ENCODE measurements at places on chromosomes 2 and 18. TPM values are rescaled to one million over a fixed set of nuclear protein-coding genes. Genes with fewer than 3 reads are reported as not detected.

The CPS1 gene
- total RNA-seq = 0.20 TPM

The ENOSF1 gene
- 23.8 TPM for total RNA-seq

- H3K4me1 ChIP-seq = no peaks in the 10 kb centered on the region
- H3K4me3 ChIP-seq = no peak overlapping the region
- no peak overlapping the region for H3K27ac ChIP-seq
- peaks cover 7% of the 10 kb centered on the region for H3K27me3 ChIP-seq
- no peaks in the 10 kb centered on the region for H3K36me3 ChIP-seq
Measured at GRCh38 chr2:67649331-67650261, 252.5 kb downstream of the ETAA1 start.

DNA sequence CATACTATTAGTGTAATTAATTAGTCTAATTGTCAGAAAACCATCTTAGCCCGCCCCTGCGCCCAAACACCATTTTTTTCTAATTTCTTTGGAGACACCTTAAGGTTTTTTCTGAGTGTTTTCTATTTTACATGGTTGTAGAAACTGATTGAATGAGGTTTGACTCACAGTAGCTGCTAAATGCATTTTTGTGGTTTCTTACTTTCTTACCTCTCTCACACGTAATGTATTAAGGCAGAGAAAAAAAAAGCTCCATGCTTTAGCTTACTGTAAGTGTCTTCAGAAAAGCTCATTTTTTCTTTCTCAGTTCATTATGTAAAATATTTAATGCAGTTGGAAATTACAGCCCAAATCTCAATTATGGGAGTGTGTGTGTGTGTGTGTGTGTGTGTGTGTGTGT, 548.5 kb upstream of the LRRTM4 start:
- H3K36me3 ChIP-seq = no peaks in the 10 kb centered on the region
- no peak overlapping the region for H3K4me3 ChIP-seq
- no peak for DNase-seq

- no peak for DNase-seq
- H3K4me3 ChIP-seq = no peak overlapping the region
- no peaks in the 10 kb centered on the region for H3K36me3 ChIP-seq
- no peaks in the 10 kb centered on the region for H3K27me3 ChIP-seq
Measured at GRCh38 chr2:37543999-37544557, 127.4 kb downstream of the CDC42EP3 start.

DNA sequence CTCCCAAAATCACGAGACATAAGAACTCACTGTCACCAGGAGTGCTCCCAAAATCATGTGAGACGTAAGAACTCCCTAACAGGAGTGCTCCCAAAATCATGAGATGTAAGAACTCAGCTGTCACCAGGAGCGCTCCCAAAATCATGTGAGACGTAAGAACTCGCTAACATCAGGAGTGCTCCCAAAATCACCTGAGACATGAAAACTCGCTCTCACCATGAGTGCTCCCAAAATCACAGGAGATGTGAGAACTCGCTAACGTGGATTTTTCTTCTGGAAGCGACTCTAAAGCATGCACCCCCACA, 53.1 kb downstream of the CTDP1 start:
- no peaks in the 10 kb centered on the region for H3K27me3 ChIP-seq
- H3K4me3 ChIP-seq = no peak overlapping the region
- DNase-seq = no peak
- no peaks in the 10 kb centered on the region for H3K4me1 ChIP-seq
- no peak overlapping the region for H3K27ac ChIP-seq
- peaks cover 89% of the 10 kb centered on the region for H3K36me3 ChIP-seq

DNA sequence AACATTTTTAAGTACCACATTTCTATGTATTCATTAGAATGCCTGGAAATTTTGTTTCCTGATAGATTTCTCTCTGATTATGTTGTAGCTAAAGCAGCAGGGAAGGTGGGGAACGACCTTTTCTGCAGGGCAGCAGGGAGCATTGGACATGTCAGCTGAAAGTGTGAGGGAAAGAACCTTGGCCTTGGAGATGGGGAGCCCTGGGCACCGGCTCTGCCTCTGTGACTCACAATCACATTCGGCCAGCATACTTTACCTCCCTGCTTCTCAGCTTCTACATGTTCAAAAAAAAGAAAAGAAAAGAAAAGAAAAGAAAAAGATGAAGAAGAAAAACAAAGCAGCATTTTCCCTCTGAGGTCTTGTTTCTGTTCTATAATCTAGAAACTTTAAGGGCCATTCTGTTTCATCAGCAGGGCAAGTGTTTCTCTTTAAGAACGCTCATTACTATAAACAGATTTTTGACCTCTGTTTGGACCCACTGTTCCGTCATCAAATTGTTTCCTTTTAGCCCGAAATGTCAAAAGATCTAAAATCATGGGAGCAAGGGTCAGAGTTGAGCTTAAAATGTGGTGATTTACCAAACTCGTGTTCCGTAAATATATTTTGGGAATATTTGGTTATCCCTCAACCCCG, 27.9 kb downstream of the SETBP1 start:
- no peak for DNase-seq
- no peak overlapping the region for H3K4me3 ChIP-seq
- peaks cover 66% of the 10 kb centered on the region for H3K4me1 ChIP-seq
- H3K27ac ChIP-seq = peak overlapping the region; percentile 56
- H3K27me3 ChIP-seq = no peaks in the 10 kb centered on the region
- H3K36me3 ChIP-seq = peaks cover 69% of the 10 kb centered on the region

DNA sequence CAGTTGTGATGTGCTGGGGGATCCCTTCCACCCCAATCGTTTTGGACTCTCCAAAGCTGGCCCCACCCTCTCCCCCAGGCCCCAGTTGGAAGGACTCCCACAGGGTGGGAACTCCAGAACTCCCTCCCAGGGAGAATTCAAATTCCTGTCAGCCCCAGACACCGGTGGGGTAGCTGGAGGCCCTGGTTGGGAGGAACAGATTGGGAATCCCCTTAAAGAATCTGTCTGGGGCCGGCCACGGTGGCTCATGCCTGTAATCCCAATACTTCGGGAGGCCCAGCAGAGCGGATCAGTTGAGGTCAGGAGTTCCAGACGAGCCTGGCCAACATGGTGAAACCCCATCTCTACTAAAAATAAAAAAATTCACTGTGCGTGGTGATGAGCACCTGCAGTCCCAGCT, 155.5 kb downstream of the ANKRD36C start:
- no peak overlapping the region for H3K27ac ChIP-seq
- no peaks in the 10 kb centered on the region for H3K4me1 ChIP-seq
- no peaks in the 10 kb centered on the region for H3K27me3 ChIP-seq
- H3K36me3 ChIP-seq = peaks cover 28% of the 10 kb centered on the region

DNA sequence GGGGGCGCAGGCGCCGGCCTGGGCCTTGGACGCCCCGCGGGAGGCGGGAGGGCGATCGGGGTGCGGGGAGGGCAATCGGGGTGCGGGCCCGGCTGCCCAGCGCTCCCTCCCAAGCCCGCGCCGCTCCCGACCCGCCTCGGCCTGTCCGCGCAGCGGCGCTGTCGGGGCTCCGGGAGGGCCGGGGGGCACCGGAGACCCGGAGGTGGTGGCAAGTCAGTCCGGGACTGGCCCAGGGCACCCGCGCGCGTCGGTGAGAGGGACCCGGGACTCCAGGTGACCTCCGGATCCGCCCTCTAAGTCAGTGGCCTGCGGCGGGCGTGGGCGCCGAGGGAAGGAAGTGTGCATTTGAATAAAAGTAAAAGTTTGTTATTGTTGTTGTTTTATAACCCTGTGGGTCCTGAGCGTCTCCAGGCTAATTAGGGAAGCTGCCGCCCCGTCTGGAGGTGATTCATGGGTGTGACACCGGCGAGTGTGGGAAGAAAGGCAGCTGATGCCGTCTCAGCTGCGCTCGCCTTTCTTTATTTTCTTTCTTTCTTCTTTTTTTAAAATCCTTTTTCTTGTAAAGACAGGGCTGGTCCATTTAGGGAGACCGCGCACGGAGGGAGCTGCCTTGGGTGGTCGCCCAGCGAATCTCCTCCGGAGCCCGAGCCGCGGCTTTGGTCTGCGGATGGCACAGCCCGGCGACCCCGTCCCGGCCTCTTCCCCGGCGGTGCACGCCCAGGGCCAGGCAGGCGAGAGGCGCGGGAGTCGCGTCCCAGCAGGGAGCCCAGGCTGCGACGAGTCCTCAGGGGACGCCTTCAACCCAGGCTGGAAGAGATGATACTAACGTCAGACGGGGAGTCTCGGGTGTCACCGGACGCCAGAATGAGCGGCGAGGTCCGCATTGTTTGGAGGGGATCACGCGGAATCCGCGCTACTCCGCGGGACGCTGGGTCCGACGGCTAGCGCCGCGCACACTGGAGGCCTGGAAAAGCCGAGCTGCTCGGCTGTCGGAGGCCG, 627 bp upstream of the CRACDL start:
- peak overlapping the region; percentile 70 for H3K4me3 ChIP-seq
- peaks cover 38% of the 10 kb centered on the region for H3K27me3 ChIP-seq
- H3K4me1 ChIP-seq = peaks cover 10% of the 10 kb centered on the region
- H3K27ac ChIP-seq = no peak overlapping the region
- peak; percentile 29 for DNase-seq
- H3K36me3 ChIP-seq = no peaks in the 10 kb centered on the region

- H3K27ac ChIP-seq = no peak overlapping the region
- H3K4me3 ChIP-seq = peak overlapping the region; percentile 77
- peaks cover 21% of the 10 kb centered on the region for H3K4me1 ChIP-seq
- peaks cover 14% of the 10 kb centered on the region for H3K27me3 ChIP-seq
- DNase-seq = no peak
- no peaks in the 10 kb centered on the region for H3K36me3 ChIP-seq
Measured at GRCh38 chr2:104434318-104434792, 419.6 kb upstream of the POU3F3 start.

- no peaks in the 10 kb centered on the region for H3K36me3 ChIP-seq
- no peak overlapping the region for H3K27ac ChIP-seq
- no peak overlapping the region for H3K4me3 ChIP-seq
- H3K27me3 ChIP-seq = peaks cover 7% of the 10 kb centered on the region
- no peaks in the 10 kb centered on the region for H3K4me1 ChIP-seq
- no peak for DNase-seq
Measured at GRCh38 chr2:98191883-98192282, 104.9 kb downstream of the VWA3B start.

DNA sequence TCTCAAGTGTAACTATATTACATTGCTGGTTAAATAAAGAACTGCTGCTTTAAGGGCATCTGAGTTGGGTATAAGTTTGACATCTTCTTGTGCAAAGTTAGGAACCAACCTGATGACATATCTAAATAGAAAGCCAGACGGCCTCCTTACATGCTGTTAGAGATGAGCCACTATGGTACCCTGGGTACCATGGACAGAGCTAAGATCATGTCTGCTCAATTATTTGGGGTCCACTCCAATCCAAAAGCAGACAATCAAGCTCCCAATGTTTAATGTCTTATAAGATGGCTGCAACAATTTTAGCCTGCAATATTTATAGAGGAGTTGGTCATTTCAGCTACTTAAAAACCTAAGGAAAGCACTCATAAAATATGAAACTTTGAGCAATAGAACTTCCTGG, 86.2 kb downstream of the UPP2 start:
- H3K27me3 ChIP-seq = no peaks in the 10 kb centered on the region
- H3K27ac ChIP-seq = no peak overlapping the region
- peaks cover 31% of the 10 kb centered on the region for H3K4me1 ChIP-seq
- H3K36me3 ChIP-seq = no peaks in the 10 kb centered on the region
- H3K4me3 ChIP-seq = no peak overlapping the region

DNA sequence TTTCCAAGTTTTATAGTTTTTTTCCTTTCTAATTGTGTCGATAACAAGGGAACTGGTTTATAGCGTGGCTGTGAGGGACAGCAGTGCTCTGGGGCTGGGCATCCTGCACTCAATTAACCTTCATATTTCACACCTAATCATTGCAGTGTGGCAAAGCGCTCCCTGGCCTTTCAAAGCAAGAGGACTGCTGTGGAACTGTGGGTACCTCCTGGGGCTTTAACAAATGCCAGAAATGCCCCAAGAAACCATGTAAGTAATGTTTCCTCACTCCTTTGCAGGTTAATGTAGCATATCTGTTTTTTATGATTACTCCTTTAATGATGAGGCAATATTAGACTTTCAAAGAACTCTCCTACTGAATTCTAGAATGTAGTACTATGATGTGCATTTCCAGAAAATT, 259.0 kb upstream of the RASGRP3 start:
- peaks cover 12% of the 10 kb centered on the region for H3K27me3 ChIP-seq
- peaks cover 6% of the 10 kb centered on the region for H3K4me1 ChIP-seq
- DNase-seq = no peak
- H3K27ac ChIP-seq = no peak overlapping the region
- no peak overlapping the region for H3K4me3 ChIP-seq

DNA sequence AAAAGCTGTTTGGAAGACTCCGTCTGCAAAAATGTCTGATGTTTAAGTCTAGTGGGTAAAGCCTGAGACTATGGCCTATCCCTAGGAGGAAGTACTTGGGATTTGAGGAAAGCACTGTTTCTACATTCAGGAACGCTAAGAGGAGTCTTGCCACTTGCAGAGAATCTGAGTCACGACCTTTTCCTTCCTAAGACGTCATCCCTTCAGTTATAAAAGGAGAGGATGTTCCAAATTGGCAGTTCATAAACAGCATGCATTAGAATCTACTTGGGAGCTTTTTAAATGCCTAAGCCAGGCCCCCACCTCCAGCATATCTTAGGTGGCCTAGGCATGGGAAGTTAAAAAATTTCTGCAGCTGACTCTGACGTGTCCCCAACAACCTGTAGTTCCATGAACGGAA, 125.9 kb downstream of the TTC32 start:
- H3K36me3 ChIP-seq = no peaks in the 10 kb centered on the region
- no peak for DNase-seq
- no peaks in the 10 kb centered on the region for H3K4me1 ChIP-seq
- no peak overlapping the region for H3K4me3 ChIP-seq
- no peak overlapping the region for H3K27ac ChIP-seq

- no peak overlapping the region for H3K4me3 ChIP-seq
- DNase-seq = no peak
- H3K27ac ChIP-seq = no peak overlapping the region
- H3K36me3 ChIP-seq = no peaks in the 10 kb centered on the region
- H3K27me3 ChIP-seq = no peaks in the 10 kb centered on the region
Measured at GRCh38 chr2:66781804-66782203, 346.9 kb downstream of the MEIS1 start.

GRCh38 chr2:125169764-125170146, 1144.7 kb downstream of the CNTNAP5 start:
- no peak overlapping the region for H3K27ac ChIP-seq
- no peaks in the 10 kb centered on the region for H3K4me1 ChIP-seq
- no peak overlapping the region for H3K4me3 ChIP-seq
- no peak for DNase-seq
- no peaks in the 10 kb centered on the region for H3K27me3 ChIP-seq

DNA sequence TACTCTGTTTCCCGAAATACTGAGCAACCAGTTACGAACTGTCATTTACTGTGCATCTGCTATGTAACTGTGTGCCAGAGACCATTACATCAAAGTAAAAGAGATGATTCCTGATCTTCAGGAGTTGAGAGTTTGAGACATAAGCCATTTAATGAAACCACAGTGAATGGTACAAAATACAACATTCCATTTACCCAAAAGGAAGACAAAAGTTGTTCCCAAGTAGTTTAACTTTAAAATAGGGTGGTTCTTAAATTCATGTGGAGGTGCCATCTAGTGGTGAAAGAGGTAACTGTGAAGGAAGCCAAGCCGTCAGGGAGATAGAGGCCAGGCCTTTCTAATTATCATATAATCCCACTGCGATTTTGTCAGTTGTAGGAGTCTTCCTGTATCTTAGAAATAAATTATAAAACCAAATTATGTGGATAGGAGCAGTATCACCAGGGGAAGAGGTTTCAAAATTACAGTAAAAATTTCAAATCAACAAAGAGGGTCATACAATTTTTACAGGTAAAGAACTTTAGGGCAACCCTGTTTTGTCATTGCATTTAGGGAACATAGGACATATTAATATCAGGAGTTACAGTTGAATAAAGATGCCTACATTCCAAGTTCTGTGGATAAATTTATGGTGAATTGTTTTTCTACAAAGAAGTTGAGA, 67.7 kb downstream of the EPAS1 start:
- no peak for DNase-seq
- no peak overlapping the region for H3K4me3 ChIP-seq
- H3K27me3 ChIP-seq = no peaks in the 10 kb centered on the region
- no peaks in the 10 kb centered on the region for H3K36me3 ChIP-seq
- H3K4me1 ChIP-seq = peaks cover 19% of the 10 kb centered on the region
- H3K27ac ChIP-seq = no peak overlapping the region

Data from activated B cell treated with CpG ODN at 0.5 μM for 24 hours (primary cell).